ENCODE measurements at places on chromosomes 6 and 20.

- peak; percentile 53 for DNase-seq
Measured at GRCh38 chr6:144219056-144219685, 66.0 kb upstream of the UTRN start.

DNA sequence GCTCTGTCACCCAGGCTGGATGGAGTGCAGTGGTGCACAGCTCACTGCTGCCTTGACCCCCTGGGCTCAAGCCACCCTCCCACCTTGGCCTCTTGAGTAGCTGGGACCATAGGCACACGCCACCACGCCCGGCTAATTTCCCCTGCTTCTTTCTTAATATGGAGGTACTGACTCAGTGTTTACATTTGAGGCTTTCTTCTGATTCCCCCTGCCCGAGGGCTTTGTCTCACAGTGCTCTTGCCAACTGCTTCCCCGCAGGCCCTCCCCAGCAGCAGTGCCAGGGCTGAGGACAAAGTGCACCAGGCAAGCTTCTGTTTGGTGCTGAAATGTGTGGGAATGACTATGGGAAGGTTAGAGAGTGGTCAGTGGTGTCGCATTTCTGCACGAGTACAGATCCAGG is 34.8 kb downstream of the NR2E1 start:
- DNase-seq: peak; percentile 93

- peak; percentile 56 for DNase-seq
Measured at GRCh38 chr20:43448748-43449535, 8.8 kb upstream of the SRSF6 start.

GRCh38 chr6:63581355-63582013 is 9.2 kb downstream of the LOC128125822 start:
- no peak for DNase-seq

DNA sequence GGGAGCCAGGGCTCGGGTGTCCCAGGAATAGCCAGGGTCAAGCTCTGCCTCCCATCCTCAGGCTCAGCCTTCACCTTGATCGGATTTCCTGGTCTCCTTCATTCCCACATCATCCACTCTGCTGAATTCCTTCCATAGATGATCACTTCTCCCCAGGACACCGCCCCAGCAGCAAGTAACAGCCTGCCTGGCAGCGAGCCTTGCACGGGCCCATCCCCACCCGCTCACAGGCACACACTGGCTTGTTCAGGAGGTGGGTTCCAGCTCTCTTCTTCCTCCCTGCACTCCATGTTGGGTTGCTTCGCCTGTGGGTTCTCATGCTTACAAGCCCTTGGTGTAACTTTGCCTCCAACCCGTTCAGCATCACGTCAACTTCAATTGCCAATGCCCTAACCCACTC is 113.0 kb upstream of the IYD start:
- peak; percentile 89 for DNase-seq

- DNase-seq: no peak
Measured at GRCh38 chr6:132215805-132216204, 185.5 kb downstream of the MOXD1 start.
